ENCODE measurements at places on chromosomes 13 and 19.

- no peak for DNase-seq
Observed at GRCh38 chr13:42056146-42056545, 7.7 kb downstream of the DGKH start.

DNA sequence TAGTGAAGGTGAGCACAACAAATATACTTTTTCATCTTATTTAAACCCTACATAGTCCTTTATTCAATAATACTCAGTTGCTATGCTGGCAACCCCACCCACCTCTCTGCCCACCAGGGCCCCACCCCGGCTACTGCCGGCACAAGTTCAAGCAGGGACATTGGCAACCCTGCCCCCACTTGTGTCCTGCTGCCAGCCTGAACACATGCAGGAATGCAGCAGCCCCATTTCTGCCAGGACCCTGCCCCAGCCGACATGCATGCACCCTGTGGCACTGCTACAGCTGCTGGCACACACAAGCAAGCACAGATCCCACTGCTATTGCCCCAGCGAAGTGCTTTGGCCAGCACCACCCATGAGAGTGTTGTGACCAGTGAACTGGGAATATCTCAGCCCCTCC is 289.8 kb downstream of the COG6 start:
- DNase-seq: no peak

DNA sequence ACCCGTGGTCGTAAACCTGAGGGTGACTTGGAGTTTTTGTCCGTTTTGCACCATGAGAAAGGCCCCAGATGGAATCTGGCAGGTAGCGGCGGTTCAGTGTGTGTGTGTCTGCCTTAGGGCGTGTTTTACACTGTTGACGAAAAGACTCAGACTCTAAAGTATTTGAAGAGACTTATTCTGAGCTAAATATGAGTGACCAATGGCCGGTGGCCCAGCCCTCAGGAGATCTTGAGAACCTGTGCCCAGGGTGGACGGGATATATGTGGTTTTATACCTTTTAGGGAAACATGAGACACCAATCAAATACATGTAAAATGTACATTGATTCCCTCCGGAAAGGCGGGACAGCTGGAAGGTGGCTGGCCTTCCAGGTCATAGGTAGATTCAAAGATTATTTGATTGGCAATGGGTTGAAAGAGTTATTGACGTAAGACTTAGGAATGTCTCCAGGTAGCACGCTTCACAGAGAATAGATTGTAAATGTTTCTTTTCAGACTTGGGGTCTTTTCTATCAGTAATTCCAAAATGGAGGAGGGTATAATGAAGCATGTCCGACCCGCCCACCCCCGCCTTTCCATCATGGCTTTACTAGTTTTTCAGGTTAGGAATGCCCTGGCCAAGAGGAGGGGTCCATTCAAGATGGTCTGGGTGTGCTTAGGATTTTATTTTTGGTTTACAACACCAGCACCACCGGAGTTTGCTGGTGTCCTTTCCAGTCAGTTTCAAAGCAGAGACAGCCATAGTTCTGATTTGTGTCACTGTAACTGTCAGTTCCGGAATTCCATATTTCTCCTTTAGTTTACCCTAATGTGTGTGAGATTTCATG is 1.0 kb upstream of the ZNF529 start:
- DNase-seq: no peak

- peak; percentile 96 for DNase-seq
Observed at GRCh38 chr13:101751488-101751887, 299.0 kb downstream of the ITGBL1 start.

- DNase-seq: no peak
Observed at GRCh38 chr19:17721111-17721628, 1.9 kb downstream of the MAP1S start.

GRCh38 chr19:7595466-7596133 is at the start of gene CAMSAP3:
Gene CAMSAP3, plus strand, starts transcription at chr19:7595863. Its CDS starts 140 bp downstream, at chr19:7596003.
- DNase-seq: no peak

GRCh38 chr13:100573121-100573520 is 15.5 kb downstream of the GGACT start:
- DNase-seq: peak; percentile 37

GRCh38 chr13:67123165-67123564 is 107.0 kb downstream of the PCDH9 start:
- no peak for DNase-seq

DNA sequence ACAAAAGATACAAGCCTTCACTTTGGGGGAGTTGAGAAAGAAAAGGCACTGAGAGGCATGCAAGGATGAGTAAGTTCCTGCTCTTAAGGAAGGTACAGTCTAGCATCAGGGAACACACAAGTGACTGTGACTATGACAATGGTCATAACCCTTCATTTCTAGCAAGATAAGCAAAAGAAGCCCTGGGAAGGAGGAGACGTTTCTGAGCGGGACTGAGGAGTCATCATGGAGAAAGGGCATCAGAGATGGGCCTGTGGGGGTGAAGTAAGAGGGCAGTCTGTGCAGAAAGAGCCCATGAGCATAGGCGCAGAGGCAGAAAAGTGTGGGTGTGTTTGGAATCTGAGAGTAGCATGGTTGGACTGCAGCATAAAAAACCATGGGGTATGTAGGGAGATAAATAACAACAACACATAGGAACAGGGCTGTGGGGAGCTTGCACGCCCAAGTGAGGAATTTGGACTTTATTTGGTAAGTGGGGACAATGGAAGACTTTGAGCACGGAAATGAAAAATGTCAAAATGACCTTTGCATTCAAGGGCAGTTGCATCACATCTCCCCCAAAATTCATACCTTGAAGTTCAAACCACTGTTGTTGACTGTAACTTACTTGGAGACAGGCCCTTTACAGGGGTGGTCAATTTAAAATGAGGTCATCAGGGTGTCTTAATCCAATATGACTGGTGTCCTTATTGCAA is 86.7 kb downstream of the MBNL2 start:
- DNase-seq: no peak

DNA sequence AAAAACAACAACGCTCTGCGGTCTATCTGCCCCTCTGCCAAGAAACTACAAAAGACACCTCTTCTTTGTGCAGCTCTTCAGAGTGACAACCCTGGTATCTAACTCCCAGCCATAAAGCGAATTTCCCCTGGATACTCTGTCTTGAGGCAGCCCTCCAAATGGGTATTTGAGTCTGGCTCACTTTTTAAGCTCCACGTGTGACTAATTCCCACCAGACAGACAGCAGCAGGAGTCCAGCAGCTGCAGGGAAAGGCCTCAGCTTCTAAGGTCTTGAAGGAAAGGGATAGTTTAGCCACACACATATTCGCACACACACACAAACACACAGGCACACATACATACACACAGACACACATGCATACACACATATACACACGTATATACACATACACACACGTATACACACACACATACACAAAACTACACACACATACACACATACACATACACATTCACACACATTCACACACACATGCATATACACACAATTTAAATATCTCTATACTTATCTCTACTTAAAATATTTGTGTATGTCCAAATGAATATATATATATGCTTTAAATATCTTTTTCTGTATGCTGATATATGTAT is 188.8 kb downstream of the TSHZ3 start:
- DNase-seq: peak; percentile 57

GRCh38 chr19:42193706-42194105 is 23.8 kb downstream of the DEDD2 start:
- DNase-seq: no peak

DNA sequence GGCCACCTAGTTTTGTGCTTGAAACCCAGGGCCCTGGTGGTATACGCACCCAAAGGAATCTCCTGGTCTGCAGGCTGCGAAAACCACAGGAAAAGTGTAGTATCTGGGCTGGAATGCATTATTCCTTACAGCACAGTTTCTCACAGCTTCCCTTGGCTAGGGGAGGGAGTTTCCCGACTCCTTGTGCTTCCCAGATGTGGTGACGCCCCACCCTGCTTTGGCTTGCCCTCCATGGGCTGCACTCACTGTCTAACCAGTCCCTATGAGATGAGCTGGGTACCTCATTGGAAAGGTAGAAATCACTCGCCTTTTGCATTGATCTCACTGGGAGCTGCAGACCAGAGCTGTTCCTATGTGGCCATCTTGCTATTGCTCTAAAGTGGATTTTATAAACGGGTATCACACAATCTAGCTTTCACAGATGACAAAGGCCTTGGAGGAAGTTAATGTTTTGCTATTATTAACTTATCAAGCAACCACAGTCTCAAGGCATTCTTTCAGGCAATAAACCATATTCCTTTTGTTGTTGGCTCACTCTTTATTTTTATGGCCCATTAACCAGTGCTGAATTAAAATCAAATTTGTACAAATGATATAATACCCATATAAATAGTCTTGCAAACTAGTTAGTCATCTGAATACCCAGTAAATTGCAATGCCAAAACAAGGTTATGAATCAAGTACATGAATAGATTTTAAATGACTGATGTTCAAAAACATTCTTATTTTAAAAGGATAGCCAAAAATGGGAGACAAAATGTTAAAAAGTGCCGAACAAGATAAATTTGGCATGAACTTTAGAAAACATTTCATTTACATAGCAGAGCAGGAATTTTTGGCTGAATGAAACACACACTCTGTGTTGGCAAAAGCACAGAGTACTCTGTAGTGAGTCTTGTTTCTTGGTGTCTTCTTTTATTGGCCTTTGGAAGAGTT is 475.4 kb upstream of the ARGLU1 start:
- DNase-seq: no peak

- DNase-seq: no peak
Observed at GRCh38 chr13:87677043-87677495, 5.9 kb downstream of the SLITRK5 start.

DNA sequence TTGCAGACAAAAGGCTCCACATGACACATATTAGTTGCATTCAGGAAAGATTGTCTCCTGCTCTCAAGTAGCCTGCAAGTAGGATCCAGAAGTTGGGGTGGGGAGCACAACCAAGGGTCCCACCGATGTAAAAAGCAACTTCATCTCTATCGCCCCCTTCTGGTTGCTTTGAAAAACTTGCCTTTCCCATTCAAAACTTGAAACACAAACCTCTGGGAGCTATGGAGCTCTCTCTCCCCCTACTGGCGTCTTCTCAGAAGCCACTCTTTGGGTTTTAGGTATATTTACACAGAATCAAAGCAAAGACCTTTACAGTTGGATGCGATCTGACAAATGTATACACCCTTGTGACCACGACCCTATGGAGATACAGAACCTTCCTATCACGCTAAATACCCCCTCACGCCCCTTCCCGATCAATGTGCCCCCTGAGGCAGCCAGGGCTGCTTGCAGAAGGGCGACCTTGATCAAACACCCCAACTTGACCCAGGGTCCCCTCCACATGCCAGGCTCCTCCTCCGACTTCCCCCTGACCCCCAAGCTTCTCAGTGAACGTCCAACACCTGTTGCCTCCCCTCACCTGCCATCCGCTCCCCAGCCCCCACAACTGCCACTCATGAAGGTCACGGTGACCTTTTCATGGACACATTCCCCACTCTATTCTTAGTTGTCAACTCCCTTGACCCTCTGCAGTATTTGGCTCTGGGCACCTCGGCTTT is 10.1 kb downstream of the NOSIP start:
- no peak for DNase-seq

- DNase-seq: no peak
Observed at GRCh38 chr13:66222926-66223325, 1007.2 kb downstream of the PCDH9 start.

DNA sequence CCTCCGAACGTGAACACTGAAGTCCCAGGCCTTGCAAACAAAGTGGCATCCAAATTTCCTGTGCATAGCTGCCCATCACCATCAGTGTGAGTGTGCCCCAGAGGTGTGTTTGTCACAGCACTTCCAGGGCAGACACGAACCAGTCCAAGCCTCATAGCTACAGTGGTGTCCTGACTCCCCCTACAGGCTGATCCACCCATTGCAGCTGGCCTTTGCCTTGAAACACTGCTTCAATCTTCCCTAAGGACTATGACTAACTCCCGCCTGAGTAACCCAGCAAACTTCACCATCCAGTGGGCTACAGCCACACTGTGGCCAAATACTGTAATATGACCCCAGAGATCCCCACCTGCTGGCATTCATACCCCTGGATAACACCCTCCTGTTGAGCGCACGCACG is 3.9 kb downstream of the ZNF266 start:
- no peak for DNase-seq

DNA sequence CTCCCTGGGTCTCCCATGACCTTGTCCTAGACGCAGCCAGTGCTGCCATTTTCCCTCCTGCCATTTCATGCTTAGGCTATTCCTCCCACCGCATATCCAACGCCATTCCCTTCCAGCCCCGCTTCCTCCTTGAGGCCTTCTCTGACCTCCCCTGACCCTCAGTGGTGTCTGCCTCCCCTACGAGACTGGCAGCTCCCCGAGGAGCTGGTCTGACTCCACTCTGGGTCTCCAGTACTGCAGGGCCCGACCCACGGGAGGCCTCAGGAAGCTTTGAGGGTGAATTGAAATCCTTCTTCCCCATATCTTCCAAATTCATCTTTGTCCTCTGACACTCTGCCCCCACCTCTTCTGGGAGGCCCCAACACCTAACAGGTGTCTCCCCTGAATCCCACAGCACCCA is 708 bp downstream of the KLK15 start:
- no peak for DNase-seq

GRCh38 chr19:40974633-40975037 is 16.4 kb upstream of the CYP2B6 start:
- peak; percentile 5 for DNase-seq

GRCh38 chr19:325173-325936 is 19.2 kb downstream of the MIER2 start:
- DNase-seq: no peak

- DNase-seq: no peak
Observed at GRCh38 chr19:2670217-2670616, 32.3 kb downstream of the GNG7 start.

DNA sequence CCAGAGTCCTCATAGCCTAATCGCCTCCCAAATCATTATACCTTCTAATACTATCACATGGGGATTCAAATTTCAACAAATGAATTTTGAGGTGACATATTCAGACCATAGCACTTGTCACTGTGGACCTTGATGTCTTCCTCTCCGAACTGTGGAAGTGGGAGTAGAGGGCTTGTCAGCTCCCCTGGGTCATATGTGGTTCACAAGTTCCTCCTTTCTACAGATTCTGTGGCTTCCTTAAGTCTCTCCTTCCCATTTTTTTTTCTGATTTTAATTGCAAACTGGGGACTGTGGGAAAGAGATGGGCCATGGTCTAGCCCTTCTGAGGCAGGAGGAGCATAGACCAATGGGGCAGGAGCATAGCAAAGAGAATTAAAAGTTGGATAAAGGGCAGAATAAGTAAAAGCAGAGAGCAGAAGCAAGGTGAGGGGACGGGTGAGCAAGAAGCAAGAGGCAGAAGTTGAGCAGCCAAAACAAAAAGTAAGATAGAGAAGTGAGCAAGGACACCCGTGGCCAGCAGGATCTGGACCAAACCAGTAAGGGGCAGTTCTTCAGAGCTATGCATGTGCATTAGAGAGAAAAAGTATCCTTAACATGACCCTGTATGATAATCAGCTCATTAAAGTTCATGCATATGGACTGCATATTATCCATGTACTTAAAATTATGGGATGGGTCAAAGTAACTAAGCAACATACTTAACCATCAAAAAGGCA is 2.6 kb upstream of the SIGLEC7 start:
- no peak for DNase-seq

DNA sequence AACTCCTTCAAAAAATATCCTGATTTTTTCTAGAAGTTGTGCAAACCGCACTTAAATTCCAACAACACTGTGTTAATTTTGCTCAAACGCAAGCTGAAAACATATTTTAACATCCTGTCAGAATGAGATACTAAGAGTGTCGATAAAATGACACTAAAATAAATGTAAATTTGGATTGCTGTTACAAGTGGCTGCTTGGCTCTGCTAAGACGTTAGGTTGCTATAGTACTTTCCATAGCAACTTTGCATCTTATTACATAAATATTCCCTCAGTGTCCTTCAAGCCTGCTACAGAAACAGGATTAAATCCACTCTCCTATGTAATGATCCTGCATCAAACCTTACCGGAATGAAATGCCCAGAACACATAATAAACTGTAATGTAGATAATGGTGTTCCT is 292.1 kb downstream of the DNAJC15 start:
- no peak for DNase-seq

Data from skeletal muscle cell (primary cell).